Vagina (tissue), 2 donors: ENCODE measurements at places on chromosomes 6 and 20. TPM values are rescaled to one million over a fixed set of nuclear protein-coding genes. Genes with fewer than 3 reads are reported as not detected.

POM121L2 gene
- total RNA-seq = not detected

DCBLD1 gene
- total RNA-seq = 14.2 TPM

GGTLC1 gene
- total RNA-seq = not detected

RAET1G gene
- total RNA-seq = 4.9 TPM

BEND6 gene
- total RNA-seq = 1.5 TPM

CSE1L gene
- total RNA-seq = 39.0 TPM
